ENCODE measurements at places on chromosomes 7 and 10. TPM values are rescaled to one million over a fixed set of nuclear protein-coding genes. Genes with fewer than 3 reads are reported as not detected.

The PAPOLB gene
- not detected for total RNA-seq

The MMP21 gene
- 0.84 TPM for total RNA-seq

The RBM48 gene
- 28.8 TPM for total RNA-seq

The ENTPD1 gene
- total RNA-seq, result 28.2 TPM
